ENCODE measurements at places on chromosomes 6 and 20.

GRCh38 chr6:115891111-115891669 lies 169.5 kb downstream of the FRK start:
- DNase-seq = no peak

DNA sequence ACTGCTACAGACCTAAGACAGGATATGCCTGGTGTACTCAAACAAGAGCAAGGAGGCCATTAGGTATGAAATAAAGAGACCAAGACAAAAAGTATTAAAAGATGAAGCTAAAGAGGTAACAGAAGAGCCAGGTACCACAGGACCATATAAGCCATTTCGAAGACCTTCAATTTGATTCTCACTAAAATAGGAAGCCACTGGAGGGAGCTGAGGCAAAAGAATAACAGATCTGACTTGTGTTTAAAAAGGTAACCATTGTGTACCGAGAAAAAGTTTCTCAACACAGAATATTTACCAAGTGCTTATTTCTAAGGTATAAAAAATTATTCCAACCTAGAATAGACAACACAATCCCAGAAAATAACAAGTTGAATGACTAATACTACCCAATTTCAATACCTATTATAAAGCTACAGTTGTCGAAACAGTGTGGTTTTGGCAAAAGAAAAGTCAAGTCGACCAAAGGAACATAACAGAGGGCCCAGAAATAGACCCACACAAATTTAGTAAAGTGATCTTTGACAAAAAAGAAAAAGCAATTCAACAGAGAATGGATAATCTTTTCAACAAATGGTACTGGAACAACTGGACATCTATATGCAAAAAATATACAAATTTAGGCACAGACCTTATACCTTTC lies 125.3 kb upstream of the DST start:
- no peak for DNase-seq

DNA sequence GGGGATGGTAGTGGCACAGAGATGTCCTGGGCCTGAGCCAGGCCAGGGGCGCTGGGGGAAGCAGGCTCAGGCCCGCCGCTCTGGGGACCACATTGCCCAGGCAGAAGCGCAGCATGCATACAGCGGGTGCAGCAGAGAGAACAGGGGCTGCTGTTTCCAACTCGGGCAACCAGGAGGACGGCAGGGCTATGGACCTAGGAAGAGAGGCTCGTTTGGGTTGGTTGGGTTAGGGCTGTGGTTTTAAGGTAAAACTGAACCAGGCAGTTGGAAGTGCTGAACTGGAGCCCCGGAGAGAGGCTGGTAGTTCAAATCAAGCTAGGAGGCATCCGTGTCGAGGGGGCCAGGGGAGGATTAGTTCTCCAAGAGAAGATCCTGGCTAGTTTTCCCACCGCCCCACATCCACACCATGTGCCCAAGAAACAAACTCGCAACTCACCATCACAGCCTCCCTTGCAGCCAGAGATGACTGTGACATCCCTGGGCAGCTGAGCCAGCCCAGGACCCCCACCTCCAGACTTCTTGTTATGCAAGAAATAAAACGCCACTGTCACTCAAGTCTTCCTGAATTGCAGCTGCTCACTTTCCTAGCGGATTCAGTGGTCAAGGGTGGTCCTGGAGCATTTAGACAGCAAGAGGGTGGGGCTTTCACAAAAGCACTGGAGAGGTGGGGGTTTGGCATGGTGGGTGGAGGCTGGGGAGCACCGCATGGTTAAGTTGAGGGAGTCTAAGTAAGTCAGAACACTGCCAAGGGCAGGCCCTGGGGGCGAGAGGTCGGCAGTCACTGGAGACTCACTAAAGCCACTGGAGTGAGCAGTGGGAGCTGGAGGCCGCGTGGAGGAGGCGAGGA lies 161.2 kb downstream of the GRM4 start:
- DNase-seq = no peak

GRCh38 chr20:57713505-57713903 lies 3.7 kb upstream of the PMEPA1 start:
- no peak for DNase-seq

GRCh38 chr6:53484476-53485280 lies 60.2 kb downstream of the GCLC start:
- peak; percentile 29 for DNase-seq

DNA sequence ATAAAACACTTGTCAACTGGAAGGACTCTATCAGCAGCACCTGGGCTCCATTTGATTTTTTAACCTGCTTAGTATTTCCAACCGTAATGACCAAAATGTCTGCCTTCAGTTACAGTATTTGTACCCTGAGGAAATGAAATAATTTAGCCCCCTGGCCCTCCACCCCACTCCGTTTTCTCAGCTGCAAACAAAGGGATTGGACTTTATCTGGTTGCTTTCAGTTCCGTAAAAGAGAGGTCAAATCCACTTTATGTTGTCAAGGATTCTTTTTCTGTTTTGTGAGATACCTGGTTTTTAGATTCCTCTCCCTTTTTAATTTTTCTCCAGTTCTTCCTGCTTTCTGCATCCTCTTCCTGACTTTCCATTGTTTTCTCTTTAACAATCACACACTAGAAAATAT lies 64.4 kb upstream of the BMP2 start:
- DNase-seq = no peak

DNA sequence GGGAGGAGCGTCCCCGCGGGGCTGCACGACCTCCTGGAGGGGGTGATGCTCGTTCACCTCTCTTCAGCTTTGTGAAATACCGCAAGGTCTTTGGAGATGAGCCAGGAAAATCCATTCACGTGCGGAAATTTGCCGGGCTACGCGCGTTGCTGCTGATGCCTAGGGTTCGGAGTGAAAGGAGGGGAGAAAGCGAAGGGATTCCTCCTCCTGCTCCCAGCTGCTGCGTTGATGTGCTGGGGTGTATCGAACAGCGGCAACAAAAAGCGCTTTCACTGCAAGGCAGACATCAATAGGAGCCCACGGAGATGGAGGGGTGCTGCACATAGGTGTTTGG lies 391 bp upstream of the B3GAT2 start:
- no peak for DNase-seq

DNA sequence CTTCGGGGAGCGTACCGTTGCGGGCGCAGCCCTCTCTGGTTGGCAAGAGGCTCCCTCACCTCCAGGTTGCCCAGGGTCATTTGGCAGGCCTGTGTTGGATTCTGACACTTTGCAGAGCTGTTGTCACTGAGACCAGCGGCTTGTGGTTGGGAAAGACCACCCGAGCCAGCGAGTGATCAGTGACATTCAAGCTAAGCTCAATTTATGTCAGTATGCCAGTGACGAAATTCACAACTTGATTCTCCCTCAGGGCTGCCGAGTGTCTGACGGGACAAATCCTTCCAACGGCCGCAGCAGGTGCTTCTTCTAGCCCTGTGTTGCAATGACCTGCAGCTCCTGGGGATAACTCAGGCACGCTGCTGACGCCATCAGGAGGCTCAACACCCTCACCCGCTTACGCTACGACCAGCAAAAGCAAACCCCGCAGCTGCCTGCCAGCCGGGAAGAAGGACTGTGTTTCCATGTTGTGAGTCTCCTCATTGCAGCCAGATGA lies 16.9 kb upstream of the SLC22A2 start:
- no peak for DNase-seq

- DNase-seq = no peak
Measured at GRCh38 chr20:34595377-34596184, 37.1 kb downstream of the MAP1LC3A start.

GRCh38 chr6:39855356-39855995 lies 63.3 kb downstream of the DAAM2 start:
- DNase-seq = no peak

- no peak for DNase-seq
Measured at GRCh38 chr6:43082806-43083655, 6.9 kb downstream of the PTK7 start.

DNA sequence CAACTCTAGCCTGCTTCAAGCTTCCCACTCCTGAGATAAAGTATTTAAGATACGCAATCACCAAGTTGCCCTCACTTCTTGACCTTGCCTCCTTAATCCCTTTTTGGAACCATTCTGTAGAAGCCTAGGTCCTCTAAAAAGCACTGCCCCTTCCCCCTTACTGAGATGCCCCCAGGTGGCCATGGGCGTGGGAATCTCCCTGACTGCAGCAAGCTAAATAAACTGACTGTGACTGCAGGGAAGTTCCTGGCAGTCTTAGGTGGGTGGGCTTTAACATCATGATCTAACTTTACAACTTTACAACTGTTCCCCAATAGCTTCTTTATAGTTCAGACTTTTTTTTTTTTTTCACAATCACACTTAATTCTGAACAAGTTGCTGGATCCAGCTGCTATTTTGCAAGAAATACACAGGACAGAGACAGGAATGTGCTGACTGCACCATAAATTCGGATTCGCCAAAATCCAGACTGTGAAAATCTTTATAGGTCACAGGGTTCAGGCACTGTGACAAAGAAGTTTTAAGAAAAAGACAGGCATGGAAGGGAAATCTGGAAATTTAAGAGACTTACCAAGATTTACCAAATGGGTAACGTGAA lies 344.2 kb upstream of the SULF2 start:
- DNase-seq = no peak

DNA sequence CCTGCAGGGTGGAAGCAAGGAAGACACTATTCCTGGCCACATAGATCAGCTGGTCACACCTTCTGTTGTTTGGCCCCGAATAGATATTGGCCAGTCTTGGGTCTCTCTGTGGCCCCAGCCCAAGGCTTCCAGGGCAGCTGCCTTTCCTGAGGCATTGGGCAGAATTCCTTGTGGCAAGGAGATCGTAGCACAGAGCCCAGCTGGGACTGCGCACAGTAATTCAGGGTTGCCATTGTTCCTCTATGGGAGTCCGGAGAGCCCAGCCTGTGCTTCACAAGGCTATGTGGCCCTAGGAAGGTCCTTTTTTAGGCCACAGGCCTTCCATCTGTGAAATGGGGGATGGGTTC lies 6.9 kb downstream of the SGK2 start:
- no peak for DNase-seq

DNA sequence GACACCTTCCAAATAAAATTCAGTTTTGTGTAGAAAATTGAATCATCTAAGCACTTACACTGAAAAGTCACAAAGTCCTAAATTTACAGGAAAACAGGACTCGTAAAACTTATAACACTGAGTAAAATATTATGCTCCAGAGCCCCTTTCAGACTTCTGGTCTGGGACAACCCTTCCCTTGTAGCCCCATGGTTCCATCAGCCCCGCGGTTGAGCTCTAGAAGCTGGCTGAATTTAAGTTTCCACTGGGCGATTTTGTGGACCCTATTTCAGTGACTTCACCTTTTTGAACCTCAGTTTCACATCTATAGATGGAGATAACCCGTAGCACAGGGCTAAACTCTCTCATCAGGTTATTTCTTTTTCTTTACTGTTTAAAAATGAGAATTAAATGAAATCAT lies 117.7 kb upstream of the BACH2 start:
- no peak for DNase-seq

DNA sequence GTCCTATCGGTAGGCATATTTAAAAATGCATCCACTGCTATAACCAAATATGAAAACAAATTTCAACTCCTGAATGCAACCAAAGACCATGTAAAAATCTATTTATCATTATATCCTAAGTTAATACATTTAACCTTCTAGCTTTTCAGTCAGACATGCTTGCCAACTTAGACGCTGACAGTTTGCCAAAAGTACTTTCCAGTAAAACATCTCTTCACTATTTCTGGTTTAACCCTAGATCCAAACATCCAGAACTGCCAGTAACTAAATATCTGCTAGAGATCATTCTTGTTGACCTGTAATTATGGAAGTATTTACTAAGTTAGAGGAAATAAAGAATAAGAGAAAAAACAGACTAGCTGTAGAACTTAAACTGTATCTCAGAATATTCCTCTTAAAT lies 210.2 kb upstream of the THEMIS start:
- no peak for DNase-seq

GRCh38 chr6:2806644-2807043 lies 35.0 kb downstream of the SERPINB1 start:
- DNase-seq = no peak

GRCh38 chr20:61731363-61732181 lies 334.1 kb downstream of the TAF4 start:
- DNase-seq = no peak

DNA sequence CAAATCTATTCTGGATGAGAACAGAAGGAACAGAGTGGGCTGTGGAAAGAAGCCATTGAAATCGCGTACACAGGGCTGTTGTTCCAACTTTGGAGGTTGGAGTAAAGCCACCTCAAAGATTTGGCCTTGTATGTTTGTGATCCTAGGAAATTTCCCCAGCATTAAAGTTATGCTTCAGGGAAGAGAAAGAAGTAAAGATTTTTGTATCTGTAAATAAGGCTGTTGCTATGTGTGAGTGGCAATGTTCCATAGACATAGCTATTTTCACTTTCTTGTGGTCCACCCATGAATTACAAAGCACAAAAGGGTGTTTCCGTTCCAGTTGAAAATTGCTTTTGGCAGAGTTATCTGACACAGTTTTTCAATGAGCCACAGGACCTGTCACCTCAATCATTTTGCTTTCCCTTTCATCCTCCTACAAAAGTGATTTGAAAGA lies 321.3 kb downstream of the TFAP2B start:
- DNase-seq = no peak

GRCh38 chr20:58453391-58453790 lies 61.8 kb downstream of the APCDD1L start:
- no peak for DNase-seq

- DNase-seq = no peak
Measured at GRCh38 chr6:118865100-118865391, 28.9 kb upstream of the ASF1A start.

DNA sequence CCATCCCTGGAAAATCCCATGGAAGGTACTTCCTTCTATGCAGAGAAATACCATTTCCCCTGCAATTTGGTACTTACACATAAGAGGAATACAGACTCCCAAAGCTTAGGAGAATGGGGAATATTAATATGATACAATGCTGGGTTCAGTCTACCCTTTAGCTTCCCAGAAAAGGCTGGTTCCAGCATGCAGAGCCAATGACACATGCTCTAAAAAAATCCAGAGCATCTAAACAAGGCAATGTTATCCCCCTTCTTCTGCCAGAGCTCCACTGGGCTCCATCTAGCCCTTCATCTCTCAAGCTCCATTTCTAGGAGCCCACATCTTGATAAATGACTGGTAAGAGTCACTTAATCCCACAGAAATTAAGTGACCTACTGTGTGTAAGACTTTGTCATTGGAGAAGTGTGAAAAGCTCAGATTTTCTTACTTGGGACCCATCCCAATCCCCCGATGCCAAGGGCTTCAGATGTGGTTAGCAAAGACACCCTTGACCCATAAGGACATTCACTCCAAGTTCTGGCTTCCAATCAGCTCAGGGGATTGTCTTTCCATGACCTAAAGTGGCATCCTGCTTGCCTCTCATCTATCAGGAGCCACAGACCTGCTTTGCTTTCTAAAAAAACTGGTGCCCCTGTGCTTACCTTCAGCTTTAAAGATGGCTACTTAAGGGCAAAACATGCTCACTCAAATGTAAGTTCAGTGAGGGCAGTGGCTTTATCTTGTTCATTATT lies 137.5 kb downstream of the UNC5CL start:
- no peak for DNase-seq

DNA sequence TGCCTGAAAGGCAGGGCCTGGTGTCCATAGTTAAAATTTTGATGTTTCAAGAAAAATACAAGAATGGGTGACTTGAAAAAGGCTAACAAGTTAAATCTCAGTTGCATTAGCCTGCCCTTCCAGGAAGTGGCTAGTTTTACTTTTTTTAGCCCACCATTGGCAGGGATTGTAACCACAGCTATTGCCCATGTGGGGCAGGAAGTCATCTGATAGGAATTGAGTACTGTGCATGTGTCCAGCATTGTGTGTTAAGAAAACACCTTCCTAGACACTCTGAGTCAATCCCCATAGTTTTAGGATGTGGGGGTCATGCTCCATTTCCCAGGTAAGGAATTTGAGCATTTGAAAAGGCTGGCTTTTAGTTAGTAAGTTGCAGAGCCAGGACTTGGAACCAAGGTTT lies 26.9 kb downstream of the LYRM2 start:
- DNase-seq = no peak
